ENCODE measurements at places on chromosomes 2 and 18. TPM values are rescaled to one million over a fixed set of nuclear protein-coding genes. Genes with fewer than 3 reads are reported as not detected.

The STARD6 gene
- total RNA-seq: not detected

The ARHGAP15 gene
- total RNA-seq: 6.8 TPM

The SIX3 gene
- total RNA-seq: not detected

The FBXO36 gene
- 1.2 TPM for total RNA-seq

The REEP1 gene
- total RNA-seq: 21.7 TPM

The AOX1 gene
- total RNA-seq: 1.5 TPM

DNA sequence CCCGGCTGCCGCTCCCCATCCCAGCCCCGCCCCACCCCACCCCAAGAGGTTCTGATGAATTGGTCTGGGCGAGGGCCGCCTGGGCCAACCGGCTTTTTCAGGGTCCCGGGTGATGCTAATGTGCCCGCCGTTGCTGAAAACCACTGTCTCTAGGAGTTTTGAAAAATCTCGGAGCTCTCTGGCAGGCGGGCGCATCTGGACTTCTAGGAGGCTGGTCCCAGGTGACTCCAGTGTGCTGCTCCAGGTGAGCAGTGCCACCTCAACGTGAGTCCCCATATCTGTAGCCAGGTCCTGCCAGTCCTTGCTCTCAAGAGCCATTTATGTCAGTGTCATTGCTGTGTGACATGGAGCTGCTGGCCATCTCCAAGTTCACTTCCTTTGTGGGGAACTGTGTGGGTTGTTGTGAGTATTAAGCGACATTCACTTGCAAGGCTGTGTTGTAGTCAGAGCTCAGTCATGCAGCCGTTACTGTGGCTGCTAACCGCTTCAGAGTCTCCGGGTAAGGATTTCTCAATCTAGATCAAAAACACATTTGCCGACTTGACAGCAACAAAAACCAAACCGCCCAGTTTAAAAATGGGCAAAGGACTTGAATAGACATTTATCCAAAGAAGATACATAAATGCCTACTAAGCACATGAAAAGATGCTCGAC is at the start of gene RFX8:
Gene RFX8 (minus strand): TSS at position 382 of the 654 bp plus-strand sequence. CDS start 8,264 bp downstream, outside the sequence.
- no peak for DNase-seq

- no peak for DNase-seq
Measured at GRCh38 chr2:147002256-147002655, 842.6 kb upstream of the ACVR2A start.

- no peak for DNase-seq
Measured at GRCh38 chr2:26687328-26687727, 5.2 kb upstream of the KCNK3 start.

GRCh38 chr2:28334527-28334894 is 58.1 kb upstream of the FOSL2 start:
- peak; percentile 81 for DNase-seq

DNA sequence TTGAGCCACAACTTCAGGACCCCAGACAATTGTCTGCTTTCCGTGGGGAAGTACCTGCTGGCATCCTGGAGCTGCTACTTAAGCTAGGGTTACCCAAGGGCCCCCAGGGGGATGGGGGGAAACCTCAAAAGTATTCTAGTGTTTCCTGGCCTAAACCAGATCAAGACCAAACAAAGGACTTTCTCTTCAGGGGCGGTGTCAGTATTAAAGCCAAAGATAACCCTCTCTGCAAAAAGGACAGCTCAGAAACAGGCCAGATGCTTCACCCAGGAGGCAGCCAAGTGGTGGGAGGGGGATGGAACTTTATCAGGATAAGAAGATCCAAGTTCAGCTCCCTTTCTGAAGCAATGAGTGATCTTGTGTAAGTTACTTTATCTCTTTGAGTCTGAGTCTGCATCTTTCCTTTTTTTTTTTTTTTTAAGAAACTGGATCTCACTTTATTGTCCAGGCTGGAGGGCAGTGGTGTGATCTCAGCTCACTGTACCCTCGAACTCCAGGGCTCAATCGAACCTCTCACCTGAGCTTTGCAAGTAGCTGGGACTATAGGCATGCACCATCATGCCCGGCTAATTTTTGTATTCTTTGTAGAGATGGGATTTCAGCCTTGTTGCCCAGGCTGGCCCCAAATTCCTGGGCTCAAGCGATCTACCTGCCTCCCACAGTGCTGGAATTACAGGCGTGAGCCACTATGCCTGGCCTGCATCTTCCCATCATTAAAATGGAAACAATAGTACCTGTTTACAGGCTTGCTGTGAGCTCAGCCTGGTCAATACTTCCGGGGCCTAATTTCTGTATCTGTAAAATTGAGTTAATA is 151.8 kb upstream of the PTPRM start:
- DNase-seq: no peak

- DNase-seq: no peak
Measured at GRCh38 chr2:120936476-120937334, 201.0 kb downstream of the GLI2 start.

GRCh38 chr2:139403948-139404347 is 623.8 kb upstream of the NXPH2 start:
- DNase-seq: no peak

- no peak for DNase-seq
Measured at GRCh38 chr18:11520536-11520935, 88.9 kb upstream of the SLC35G4 start.

Data from cardiac septum (tissue), 1 donor.